ENCODE measurements at places on chromosomes 11 and 22. TPM values are rescaled to one million over a fixed set of nuclear protein-coding genes. Genes with fewer than 3 reads are reported as not detected.

The PKDREJ gene
- not detected for total RNA-seq

DNA sequence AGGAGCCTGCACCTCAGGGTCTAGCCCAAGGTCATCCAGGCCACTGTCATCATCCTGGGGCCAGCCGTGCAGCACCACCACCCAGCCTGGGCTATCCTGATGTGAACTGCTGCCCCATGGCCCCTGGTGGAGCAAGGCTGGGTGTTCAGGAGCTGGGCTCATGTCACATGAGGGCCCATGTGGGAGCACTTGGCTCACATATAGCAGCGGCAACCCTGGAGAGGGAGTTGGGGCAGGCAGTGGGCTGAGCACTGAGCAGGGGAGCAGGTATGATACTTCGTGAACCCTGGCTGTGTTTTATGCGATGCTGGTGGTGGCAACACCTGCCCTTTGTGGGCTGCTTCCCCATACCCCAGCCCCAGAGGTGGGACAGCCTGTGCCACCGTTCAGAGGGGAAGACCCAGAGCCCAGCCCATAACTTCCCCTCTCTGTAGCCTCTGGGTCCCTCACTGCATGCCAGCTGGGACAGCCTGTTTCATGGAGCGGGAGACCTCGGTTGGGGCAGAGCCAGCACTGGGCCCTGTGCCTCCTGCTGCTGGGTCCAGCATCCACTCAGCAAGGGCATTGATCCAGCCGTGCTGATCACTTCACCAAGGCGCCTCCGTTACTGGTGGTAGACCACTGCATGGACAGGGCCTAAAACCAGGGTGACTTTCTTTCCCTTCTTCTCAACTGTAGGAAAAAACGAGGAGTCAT, 62.5 kb upstream of the SUSD2 start:
- no peaks in the 10 kb centered on the region for H3K36me3 ChIP-seq
- no peaks in the 10 kb centered on the region for H3K27me3 ChIP-seq

The IFITM10 gene
- 4.9 TPM for total RNA-seq

- no peaks in the 10 kb centered on the region for H3K36me3 ChIP-seq
- H3K27ac ChIP-seq: no peak overlapping the region
- no peak for DNase-seq
- no peak overlapping the region for H3K4me3 ChIP-seq
- no peaks in the 10 kb centered on the region for H3K4me1 ChIP-seq
Observed at GRCh38 chr11:108906826-108907225, 242.0 kb downstream of the DDX10 start.

DNA sequence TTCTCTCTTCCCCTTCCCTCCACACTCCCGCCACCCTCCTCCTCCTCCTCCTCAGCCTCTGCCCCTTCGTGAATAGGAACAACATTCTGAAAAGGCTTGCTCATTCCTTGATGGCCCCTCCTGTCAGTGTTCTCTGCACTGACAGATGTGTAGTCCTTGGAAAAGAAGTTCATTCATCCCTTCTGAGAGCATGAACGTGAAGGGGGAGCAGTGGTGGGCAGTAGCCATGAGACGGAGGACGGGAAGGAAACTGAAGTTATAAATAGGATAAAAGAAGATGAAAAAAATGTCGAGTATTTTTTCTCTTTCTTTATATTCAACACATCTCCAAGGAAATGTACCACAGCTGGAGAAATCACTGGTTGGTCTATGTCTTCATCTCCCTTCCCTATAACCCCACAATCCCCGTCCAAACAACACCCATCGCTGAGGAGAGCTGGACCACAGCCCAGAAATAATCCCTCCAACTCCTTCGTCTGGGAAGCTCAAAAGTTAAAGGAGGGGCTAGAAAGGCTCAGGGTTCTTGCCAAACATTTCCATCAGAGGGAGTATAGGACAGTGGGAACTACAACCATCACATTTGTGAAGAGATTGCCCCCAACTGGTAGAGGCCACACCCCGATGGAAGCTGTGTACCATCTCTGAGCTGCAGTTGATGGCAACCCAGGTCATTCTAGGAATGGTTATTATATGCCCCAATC, 33.5 kb downstream of the ETS1 start:
- H3K36me3 ChIP-seq: no peaks in the 10 kb centered on the region
- no peak for DNase-seq
- H3K4me3 ChIP-seq: no peak overlapping the region
- peaks cover 22% of the 10 kb centered on the region for H3K4me1 ChIP-seq

DNA sequence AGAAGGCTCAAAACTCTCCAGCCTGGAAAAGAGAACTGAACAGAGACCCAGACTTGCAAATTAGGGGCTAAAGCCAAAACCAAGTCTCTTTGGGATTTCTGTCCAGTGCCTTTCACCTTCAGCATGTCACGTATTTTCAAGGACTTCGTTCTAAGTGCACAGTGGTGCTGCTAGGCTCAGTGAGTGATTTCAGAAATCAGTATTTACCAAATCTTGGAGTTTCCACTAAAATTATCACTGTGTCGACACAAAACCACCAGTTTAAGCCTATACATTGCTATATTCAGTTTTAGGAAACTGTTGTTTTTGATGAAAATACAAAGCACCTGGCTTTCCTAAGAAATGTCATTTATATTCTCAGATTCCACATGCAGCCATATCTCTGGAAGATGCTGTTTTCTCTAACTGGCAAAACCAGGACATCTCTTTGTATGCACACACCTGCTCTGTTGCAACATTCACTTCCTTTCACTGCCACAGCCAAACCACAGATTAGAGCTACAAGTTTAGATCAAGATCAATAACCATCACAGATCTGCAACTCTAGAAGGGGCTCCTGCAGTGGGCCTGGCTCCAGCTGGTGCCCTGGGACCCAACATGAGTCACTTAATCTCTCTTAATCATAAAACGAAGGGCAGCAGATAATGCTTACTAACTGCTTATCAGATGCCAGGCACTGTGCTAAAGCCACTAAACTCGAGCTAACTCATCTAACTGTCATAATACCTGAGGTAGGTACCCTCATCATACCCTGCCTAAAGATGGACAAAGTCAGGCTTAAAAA, 22.3 kb downstream of the SMCO4 start:
- H3K4me3 ChIP-seq: no peak overlapping the region

GRCh38 chr11:107623183-107623582, 32.2 kb downstream of the ELMOD1 start:
- H3K4me1 ChIP-seq: no peaks in the 10 kb centered on the region
- no peak overlapping the region for H3K4me3 ChIP-seq
- DNase-seq: no peak

DNA sequence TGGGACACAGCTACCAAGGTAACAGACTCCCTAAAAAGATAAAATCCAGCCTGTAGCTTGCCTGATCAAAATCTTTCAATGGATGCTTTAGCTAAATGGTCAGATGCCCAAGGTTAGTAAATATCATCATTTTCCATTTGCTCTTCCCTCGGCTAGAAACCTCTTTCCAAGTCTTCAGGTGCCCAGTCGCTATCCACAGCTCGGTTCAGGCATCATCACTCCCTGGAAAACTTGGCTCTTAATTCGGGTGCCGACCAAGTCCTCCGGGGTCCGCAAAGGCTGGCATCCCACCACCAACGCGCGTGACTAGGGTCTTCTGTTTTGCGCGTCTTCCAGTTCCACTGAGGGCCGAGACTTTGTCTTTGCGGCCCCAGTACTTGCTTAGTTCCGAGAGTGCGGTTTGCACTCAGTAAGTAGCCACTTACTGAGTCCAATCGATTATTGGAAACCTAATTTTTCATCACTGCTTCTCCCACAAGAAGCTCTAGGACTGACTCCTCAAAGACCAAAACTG, 44.3 kb downstream of the OR4D9 start:
- H3K4me3 ChIP-seq: peak overlapping the region; percentile 14
- DNase-seq: no peak
- peaks cover 13% of the 10 kb centered on the region for H3K4me1 ChIP-seq
- H3K27me3 ChIP-seq: no peaks in the 10 kb centered on the region

DNA sequence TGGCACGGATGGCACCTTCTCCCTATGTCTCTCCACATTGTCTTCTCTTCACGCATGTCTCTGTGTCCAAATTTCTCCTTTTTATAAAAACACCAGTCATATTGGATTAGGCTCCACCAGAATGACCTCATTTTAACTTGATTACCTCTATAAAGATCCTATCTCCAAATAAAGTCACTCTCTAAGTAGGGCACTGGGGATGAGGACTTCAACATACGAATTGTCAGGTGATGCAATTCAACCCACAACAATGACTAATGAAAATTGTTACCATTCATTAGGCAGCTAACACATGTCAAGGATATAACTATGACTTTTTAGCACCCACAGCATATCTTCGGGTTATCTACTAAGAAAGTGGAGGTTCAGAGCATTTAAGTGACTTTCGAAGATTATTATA, 55.5 kb upstream of the USP47 start:
- H3K36me3 ChIP-seq: no peaks in the 10 kb centered on the region
- no peak overlapping the region for H3K4me3 ChIP-seq
- no peak overlapping the region for H3K27ac ChIP-seq
- H3K27me3 ChIP-seq: no peaks in the 10 kb centered on the region
- no peak for DNase-seq

- peak overlapping the region; percentile 70 for H3K27ac ChIP-seq
- no peaks in the 10 kb centered on the region for H3K27me3 ChIP-seq
- peaks cover 61% of the 10 kb centered on the region for H3K4me1 ChIP-seq
- no peaks in the 10 kb centered on the region for H3K36me3 ChIP-seq
Observed at GRCh38 chr22:46578824-46579561, 41.2 kb upstream of the GRAMD4 start.

The OR4C45 gene
- total RNA-seq: not detected

The SOX10 gene
- 3.2 TPM for total RNA-seq

DNA sequence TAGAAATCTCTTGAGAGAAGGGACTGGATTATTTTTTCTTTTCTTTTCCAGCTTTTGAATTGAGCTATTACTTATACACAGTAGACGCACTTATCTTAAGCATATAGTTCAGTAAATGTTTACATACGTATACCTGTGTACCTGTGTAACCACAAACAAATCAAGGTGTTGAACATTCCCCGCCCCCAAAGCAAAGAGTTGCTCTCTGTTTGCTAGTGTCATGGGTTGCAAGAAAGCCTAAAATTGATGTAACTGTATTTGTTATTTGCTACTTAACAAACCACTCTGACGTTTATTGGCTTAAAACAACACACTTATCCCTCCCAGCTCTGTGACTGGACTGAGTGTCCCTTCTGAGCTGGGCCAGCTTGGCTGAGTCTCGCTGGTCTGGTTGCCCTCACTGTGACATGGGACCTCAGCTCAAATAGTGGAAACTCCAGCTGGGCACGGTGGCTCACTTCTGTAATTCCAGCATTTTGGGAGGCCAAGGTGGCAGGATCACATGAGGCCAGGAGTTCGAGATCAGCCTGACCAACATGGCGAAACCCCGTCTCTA, 25.4 kb upstream of the CABP2 start:
- no peaks in the 10 kb centered on the region for H3K27me3 ChIP-seq
- H3K4me3 ChIP-seq: no peak overlapping the region
- no peak overlapping the region for H3K27ac ChIP-seq
- no peak for DNase-seq
- no peaks in the 10 kb centered on the region for H3K4me1 ChIP-seq

- H3K4me1 ChIP-seq: no peaks in the 10 kb centered on the region
- no peak for DNase-seq
- no peaks in the 10 kb centered on the region for H3K36me3 ChIP-seq
- H3K4me3 ChIP-seq: no peak overlapping the region
- H3K27ac ChIP-seq: no peak overlapping the region
Observed at GRCh38 chr22:31920306-31920705, 24.0 kb upstream of the YWHAH start.

DNA sequence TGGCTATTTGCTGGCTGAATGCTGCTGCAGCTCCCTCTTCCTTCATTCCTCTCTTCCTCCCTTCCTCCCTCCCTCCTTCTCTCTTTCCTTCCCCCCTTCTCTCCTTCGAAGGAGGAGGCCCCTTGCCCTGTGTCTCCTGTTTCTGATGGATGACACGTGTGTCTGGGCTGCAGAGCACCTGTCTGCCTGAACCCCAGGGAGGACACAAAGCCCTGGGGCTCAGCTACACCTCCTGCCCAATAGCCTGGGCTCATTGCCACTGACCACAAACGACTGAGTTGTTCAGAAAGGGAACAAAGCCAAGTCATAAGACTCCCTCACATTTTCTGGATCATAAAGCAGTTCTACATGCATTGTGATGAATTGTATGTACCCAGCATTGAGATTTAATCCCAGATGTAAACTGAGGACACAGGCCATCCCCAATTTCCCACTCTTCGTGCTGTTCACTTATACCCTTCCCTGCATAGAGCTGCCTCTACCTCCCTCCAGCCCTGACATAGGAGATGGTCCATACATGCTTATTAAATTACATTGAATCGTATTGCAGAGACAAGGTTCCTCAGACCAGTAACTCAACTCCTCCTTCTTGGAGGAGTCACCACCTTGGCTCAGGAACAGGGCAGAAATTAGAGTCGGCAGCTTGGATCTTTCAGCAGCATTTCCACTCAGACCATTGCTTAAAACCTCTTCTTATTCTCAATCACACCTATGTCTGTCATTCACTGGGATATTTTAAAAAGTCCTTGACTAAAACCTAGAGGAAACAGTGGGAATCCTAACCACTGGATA, 1.2 kb downstream of the CSRP3 start:
- no peaks in the 10 kb centered on the region for H3K4me1 ChIP-seq
- H3K36me3 ChIP-seq: no peaks in the 10 kb centered on the region
- DNase-seq: no peak
- H3K27ac ChIP-seq: no peak overlapping the region
- no peak overlapping the region for H3K4me3 ChIP-seq

The OR10G4 gene
- not detected for total RNA-seq

- H3K4me3 ChIP-seq: no peak overlapping the region
- H3K27ac ChIP-seq: no peak overlapping the region
- no peak for DNase-seq
- H3K36me3 ChIP-seq: no peaks in the 10 kb centered on the region
Observed at GRCh38 chr11:100356035-100356434, 331.1 kb upstream of the ARHGAP42 start.

The CHRDL2 gene
- 3.7 TPM for total RNA-seq

The ANKK1 gene
- total RNA-seq: 1.5 TPM

- no peaks in the 10 kb centered on the region for H3K27me3 ChIP-seq
- H3K27ac ChIP-seq: no peak overlapping the region
- peaks cover 31% of the 10 kb centered on the region for H3K4me1 ChIP-seq
- H3K4me3 ChIP-seq: no peak overlapping the region
- peaks cover 4% of the 10 kb centered on the region for H3K36me3 ChIP-seq
Observed at GRCh38 chr11:9716275-9717039, 52.6 kb downstream of the SWAP70 start.
